ENCODE measurements at places on chromosomes 11 and 22.

- no peak for DNase-seq
Measured at GRCh38 chr11:116096272-116096995, 592.2 kb upstream of the CADM1 start.

DNA sequence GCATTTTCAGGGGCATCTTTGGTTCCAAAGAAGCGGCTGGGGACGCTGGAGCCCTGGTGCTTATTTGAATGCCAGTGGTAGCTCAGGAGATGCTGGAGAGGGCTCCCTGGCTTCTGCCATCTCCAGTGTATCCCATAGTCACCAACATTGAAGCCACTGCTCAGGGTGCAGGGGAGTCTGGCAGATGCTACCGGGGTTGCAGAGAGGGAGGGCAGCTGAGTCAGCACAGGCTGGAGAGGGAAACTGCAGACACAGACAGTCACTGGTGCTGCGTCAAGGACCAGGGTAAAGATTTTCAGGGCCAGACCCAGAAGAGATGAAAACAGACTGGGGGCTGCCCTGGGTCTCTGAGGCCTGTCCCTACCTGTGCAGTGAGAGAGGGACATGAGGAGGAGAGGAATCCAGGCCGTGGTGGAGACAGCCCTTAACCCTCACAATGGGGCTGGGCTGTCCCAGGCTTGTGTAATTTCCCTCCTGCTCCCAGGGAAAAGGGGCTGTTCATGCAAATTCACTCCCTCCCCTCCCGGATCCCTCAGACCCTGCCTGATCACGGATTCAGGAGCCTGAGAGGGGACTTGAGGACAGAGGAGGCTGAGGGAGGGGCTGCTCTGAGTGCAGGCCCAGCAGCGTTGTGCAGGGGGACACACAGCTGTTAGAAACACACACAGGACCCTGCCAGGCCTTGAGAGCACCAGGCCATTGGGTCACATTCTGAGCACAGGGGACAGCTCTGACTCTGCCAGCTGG lies 126.9 kb upstream of the GRK3 start:
- DNase-seq: no peak

GRCh38 chr11:119935349-119935925 lies 202.5 kb downstream of the TRIM29 start:
- no peak for DNase-seq

GRCh38 chr11:12127206-12127898 lies 17.0 kb downstream of the MICAL2 start:
- no peak for DNase-seq

DNA sequence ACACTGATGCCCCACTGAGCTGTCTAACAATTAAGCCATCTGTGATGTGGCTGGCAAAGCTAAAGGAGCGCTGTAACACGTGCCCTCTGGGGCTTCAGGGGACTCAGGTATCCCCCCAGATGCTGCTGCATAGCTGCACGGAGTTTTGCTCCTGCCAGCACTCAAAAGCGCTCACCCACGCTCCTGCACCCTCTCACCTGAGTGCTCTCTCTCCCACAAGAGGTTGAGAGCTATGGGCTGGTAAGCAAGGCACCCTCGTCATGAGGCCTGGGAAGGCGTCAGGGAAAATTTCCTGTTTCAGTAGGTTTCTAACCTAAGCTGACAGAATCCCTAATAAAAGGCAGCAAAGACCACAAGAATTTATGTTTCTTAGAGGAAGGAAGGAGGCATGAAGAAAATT lies 850.3 kb downstream of the OPCML start:
- no peak for DNase-seq

- DNase-seq: no peak
Measured at GRCh38 chr11:125341676-125342075, 154.4 kb downstream of the FEZ1 start.

- DNase-seq: no peak
Measured at GRCh38 chr11:73860202-73860601, 16.4 kb downstream of the COA4 start.

GRCh38 chr11:70703141-70704064 lies 305.1 kb downstream of the CTTN start:
- no peak for DNase-seq

DNA sequence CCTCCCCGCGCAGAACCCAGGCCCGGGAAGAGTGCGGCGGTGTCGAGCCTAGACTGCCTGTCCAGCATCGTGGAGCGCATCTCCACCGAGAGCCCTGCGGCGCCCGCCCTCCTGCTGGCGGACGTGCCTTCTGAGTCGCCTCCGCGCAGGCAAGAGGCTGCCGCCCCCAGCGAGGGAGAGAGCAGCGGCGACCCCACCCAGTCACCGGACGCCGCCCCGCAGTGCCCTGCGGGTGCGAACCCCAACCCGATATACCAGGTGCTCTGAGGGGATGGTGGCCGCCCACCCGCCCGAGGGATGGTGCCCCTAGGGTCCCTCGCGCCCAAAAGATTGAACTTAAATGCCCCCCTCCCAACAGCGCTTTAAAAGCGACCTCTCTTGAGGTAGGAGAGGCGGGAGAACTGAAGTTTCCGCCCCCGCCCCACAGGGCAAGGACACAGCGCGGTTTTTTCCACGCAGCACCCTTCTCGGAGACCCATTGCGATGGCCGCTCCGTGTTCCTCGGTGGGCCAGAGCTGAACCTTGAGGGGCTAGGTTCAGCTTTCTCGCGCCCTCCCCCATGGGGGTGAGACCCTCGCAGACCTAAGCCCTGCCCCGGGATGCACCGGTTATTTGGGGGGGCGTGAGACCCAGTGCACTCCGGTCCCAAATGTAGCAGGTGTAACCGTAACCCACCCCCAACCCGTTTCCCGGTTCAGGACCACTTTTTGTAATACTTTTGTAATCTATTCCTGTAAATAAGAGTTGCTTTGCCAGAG lies 2.0 kb downstream of the MYOD1 start:
- no peak for DNase-seq

- DNase-seq: no peak
Measured at GRCh38 chr11:112644410-112645131, 316.6 kb upstream of the NCAM1 start.

DNA sequence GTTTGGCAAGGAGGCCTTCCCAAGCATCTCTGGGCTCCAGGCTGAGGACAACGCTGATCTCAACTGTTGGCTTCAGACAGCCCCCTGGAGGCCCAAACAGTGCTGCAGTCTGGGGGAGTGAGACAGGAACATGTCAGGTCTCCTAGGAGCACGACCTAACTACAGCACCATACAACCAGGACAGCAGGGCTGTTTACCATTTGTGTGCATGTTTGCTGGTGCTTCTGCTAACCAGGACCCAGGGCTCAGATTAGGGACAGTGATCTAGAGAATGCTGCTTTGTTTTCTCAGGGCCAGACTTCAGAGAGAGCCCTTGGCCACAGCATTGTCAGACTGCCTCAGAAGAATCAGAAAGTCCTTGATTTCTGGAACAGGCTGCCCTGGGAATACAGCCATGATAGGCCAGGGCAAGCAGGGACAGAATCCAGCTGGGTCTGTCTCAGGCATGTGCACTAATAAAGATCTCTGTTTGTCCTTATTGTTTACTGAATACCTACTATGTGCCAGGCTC lies 126.5 kb downstream of the VPREB1 start:
- DNase-seq: no peak

DNA sequence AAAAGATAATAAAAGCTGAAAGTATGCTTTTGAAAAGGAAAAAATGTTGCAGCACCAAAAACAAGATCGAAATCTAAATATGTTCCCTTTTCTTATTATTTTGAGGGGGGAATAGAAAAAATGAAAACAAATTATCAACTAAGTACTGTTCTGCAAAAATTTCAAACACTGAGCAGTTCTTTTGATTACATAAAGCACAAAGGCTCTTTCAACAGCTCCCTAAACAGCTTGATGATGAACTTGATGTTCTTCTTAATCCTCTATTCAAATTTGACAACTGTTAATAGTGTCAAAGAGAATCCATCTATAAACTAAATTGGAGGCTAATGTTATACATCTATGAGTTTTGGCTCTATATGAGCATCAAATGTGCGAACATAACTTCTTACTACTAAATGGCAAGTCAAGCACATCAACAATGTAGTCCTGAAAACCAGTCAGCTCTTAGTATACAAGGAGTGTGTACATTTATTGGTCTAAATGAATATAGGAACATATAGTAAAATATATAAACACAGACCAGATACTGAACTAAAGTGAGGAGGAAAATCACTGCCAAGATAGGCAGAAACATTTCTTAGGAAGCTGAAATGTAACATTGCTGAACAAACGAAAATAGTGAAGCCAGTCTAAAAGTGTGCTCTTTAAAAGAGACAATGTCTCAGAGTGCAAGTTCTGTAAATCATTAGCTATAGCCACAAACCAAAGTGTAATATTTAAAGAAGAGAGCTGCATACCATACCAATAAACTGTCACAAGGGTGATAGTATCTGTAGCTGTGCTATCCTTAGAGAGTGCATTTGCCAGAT lies 94.3 kb downstream of the SOX6 start:
- DNase-seq: no peak

DNA sequence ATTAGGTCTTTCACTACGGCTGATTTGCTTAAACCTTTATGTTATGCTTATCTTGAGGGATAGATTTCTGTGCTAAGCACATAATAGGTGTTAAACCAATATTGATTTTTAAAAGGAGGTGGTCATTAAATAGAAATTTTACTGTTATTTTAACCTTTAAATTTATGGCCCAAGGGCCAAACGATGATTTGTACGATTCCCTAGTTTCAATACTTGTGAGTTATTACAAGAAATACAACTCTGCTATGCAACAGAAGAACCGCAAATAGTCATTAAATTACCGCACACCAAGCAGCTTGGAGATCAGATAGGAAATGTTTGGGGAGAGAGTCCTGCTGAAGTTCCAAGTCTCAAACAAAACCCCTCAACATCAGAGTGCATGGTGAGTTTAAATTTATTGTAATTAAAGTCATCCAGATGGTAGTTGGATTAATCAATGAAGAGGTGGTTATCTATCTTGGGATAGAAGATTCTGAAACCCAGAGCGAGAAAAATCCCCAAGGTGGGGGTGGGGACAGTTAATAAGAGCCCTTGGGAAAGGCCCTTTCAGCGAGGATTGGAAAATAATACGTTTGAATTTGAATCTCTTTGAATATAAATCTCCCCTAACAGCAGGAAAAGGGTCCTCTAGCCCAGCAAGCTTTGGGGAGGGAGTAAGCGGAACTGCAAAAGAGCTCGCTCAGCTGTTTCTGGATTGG lies 805 bp upstream of the QSER1 start:
- no peak for DNase-seq

- DNase-seq: no peak
Measured at GRCh38 chr22:47125603-47126002, 363.2 kb downstream of the TBC1D22A start.

DNA sequence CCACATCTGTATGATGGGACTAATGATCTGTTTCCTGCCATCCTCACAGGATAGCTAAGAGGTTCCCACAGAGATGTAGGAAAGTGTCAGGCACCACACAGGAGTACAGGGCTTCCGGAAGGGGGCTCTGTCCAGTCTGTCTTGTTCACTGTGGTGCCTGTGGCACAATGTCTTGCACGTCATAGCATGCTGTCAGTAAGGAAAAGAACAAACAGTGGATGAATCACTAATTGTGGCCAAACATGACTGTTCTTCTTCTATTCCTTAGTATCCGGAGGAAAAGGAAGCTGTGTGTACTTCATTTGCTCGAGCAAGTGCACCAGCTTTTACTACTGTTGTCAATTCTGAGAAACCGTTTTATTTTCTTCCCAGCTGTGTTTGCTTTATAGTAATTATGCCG lies 73.4 kb upstream of the YWHAH start:
- DNase-seq: peak; percentile 30

DNA sequence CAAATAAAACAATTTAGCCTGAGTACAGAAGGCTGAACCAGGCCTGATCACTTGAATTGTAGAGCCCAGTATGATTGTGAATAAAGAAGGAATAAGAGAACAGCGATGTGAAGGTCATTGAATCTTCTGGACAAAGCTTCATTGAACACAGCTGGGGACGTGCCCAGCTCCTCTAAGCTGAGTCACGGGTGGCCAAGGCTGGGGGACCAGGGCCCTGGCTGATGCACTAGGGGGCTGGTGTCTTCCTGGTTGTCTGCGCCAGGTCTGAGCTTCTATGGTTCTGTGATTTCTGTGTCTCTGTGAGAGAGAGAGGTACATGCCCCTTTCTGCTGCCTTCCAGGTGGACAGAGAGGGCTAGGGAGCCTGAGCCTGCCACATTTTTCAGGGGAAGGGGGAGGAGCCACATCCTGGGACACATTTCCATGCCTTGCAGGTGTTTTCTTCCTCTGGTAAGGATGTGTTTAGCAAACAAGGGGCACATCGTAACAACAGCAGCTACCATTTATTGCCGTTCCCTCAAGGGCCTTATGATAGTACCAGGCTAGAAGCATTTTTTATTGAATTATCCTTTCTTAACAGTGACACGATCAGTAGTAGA lies 135.7 kb downstream of the C11orf91 start:
- DNase-seq: no peak

DNA sequence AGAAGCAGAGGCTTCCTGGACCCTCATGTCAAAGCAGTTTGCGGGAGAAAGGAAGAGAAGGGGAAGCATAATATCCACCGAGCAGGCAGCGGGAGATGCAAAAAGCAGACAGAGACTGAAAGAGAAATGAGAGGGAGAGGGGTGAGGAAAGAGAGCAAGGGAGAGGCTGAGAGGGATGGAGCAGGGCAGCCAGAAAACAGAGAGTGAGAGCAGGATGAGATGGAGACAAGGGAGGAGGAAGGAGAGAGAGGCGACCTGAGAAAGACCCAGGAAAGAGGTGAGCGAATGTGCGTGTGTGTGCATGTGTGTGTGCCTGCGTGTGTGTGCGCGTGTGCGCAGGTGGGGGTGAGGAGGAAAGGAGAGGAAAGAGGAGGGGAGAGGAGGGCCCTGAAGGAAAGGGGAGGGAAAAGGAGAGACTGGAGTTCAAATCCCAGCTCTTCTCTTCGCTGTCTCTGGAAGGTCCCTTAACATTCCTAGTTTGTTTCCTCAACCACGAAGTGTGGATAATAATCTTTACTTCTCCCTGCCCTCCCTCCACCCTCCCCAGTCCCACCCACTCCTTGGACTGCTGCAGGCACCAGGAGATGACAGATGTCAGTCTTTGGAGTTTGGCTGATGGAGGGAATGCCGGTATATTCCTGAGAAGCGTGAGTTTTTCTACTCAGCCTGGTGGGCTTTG lies 67.9 kb downstream of the ISX start:
- no peak for DNase-seq
